CD14-positive monocyte (primary cell): ENCODE measurements at places on chromosomes 7 and 10. TPM values are rescaled to one million over a fixed set of nuclear protein-coding genes. Genes with fewer than 3 reads are reported as not detected.

DNA sequence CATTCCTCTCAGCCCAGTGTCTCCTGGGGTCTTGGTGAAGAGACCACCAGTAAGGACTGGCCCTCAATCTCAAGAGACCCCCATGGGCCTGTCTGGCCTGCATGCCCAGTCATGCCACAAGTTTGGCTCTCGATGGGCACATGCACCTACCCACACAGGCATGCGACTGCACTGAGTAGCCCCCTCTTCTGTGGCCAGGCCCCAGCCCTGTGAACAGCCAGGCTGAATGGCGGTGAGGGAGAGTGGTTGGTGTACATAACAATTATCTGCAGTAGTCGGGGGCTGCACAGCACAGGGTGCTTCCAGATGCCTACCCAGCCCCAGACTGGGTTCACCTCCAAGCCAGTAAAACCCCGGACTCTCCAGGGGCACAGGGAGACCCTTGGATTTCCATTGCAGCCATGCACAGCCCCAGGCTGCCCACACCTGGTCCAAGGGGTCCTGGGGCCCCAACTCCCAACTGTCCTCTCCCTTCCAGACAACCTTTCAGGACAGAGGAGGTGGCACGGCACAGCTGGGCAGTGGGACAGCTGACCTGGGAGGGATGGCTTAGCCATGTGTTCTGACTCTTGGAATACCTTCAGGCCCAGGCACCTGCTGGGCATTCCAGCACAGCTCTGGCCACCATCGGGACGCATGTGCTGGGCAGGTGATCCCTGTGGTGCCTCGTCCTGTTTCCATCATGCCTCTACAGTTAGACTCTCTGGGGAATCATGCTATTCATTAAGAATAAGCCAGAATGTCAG, 21.0 kb upstream of the CSGALNACT2 start:
- H3K27ac ChIP-seq: no peak overlapping the region
- no peak overlapping the region for H3K4me3 ChIP-seq
- DNase-seq: no peak

- no peak for DNase-seq
- H3K4me3 ChIP-seq: no peak overlapping the region
- H3K36me3 ChIP-seq: no peaks in the 10 kb centered on the region
- peaks cover 24% of the 10 kb centered on the region for H3K4me1 ChIP-seq
- no peaks in the 10 kb centered on the region for H3K27me3 ChIP-seq
Measured at GRCh38 chr7:47565640-47566250, 16.2 kb downstream of the TNS3 start.

DNA sequence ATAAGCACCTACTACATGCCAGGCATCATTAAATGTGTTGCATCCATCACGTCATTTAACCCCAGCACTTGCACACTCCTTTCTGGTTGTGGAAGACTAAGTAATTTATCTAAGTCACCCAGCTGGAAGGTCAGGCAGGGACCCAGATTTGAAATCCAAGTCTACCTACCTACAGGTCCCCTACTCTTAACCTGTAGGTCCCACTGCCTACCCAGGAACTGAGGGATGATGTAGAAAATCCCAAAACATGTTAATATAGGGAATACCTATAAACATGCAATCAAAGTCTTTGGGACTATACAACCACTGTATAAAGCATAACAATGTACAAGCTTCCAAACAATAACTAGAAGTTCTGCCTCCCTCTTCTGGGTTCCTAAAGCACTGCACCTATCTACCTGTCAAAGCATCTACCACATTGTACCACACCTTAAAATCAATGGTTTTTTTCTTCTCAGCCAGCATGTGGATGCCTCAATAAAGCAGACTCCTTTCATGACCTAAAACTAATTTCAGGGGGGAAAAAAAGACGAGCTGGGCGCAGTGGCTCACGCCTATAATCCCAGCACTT, 5.6 kb downstream of the IL6 start:
- peaks cover 7% of the 10 kb centered on the region for H3K27me3 ChIP-seq
- no peaks in the 10 kb centered on the region for H3K36me3 ChIP-seq
- H3K4me3 ChIP-seq: no peak overlapping the region
- no peaks in the 10 kb centered on the region for H3K4me1 ChIP-seq
- H3K27ac ChIP-seq: no peak overlapping the region
- DNase-seq: no peak

- H3K36me3 ChIP-seq: peaks cover 7% of the 10 kb centered on the region
- H3K4me3 ChIP-seq: no peak overlapping the region
- H3K27me3 ChIP-seq: no peaks in the 10 kb centered on the region
- DNase-seq: no peak
Measured at GRCh38 chr7:127961786-127962453, 69.3 kb downstream of the LRRC4 start.

DNA sequence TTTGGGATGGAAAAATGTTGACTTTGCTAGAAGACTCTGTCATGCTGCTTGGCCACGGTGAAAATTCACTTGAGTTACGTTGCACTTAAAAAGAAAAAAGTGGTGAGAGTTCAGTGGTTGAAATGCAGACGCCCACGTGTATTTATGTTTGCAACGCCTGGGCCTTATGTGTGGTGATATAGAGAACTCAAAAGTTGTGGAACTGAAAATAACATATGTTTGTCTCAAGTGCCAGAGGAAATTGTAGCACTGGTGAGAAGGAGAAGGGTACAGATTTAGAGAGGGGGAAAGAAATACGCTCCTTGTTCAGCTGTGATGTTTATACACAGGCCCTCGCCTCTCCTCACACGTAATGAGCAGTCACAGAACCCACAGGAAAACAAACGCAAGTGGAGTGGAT, 73.6 kb downstream of the EMX2 start:
- H3K27ac ChIP-seq: no peak overlapping the region
- no peaks in the 10 kb centered on the region for H3K36me3 ChIP-seq
- no peak overlapping the region for H3K4me3 ChIP-seq
- no peaks in the 10 kb centered on the region for H3K27me3 ChIP-seq
- H3K4me1 ChIP-seq: no peaks in the 10 kb centered on the region
- no peak for DNase-seq

GRCh38 chr10:108069096-108069495, 904.6 kb upstream of the SORCS1 start:
- H3K36me3 ChIP-seq: no peaks in the 10 kb centered on the region
- DNase-seq: no peak
- no peak overlapping the region for H3K4me3 ChIP-seq
- H3K4me1 ChIP-seq: no peaks in the 10 kb centered on the region

DNA sequence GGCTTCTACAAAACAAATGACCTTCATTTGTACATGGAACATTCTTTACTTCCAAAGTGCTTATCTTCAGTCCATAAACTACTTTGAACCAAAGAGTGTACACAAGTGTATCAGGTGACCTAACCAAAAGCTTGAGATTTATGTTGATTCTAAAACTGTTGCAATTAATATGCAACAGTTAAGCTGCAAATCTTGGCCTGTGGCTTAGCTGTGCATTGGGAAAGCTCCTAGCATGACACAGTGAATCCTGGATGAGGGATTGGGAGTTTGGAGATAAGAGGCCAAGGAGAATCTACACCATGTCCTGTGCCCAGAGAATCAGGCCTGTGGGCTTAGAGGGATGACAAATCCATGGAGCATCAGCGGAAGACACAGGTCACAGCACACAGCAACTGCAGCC, 105.2 kb upstream of the GSDME start:
- H3K27ac ChIP-seq: no peak overlapping the region
- DNase-seq: no peak
- H3K4me3 ChIP-seq: no peak overlapping the region

DNA sequence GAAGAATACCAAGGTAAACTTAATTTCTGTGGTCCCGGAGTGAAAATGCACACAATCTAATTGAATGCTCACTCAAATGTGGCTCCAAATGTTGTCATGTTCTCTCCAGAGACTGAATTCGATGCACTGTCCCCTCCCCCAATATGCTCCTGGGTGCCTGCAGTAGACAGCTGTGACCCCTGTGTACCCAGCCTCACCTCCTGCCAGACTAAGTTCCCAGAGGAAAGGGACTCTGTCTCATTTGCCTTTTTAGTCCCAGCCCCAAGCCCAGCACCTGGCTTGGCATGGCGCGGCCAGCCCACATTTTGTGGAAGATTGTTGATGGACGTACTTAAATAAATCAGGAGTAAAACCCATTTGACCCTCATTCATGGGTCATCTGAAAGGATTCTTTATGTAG, 21.8 kb upstream of the FIGNL1 start:
- H3K27ac ChIP-seq: no peak overlapping the region
- no peaks in the 10 kb centered on the region for H3K36me3 ChIP-seq
- peaks cover 7% of the 10 kb centered on the region for H3K4me1 ChIP-seq
- no peak for DNase-seq
- H3K27me3 ChIP-seq: peaks cover 3% of the 10 kb centered on the region
- H3K4me3 ChIP-seq: no peak overlapping the region

DNA sequence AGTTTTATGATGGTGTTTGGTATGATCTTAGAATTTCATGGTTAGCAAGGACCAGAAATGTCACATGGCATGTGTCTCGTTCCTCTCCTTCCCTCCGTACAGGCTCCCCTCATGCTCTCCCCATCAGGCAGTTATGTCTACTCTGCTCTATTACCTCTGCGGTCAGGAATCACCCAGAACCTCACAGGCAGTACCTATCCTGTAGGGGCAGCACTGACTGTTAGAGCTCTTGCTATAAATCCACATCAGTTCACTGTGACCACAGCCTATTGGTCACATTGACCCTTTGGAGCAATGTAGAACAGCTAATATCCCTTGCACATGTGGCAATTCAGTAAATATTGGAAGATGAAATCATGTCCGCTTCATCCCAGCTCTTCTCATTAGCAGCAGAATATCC, 151.8 kb downstream of the WNT2 start:
- H3K27me3 ChIP-seq: no peaks in the 10 kb centered on the region
- no peaks in the 10 kb centered on the region for H3K4me1 ChIP-seq
- H3K36me3 ChIP-seq: no peaks in the 10 kb centered on the region
- H3K4me3 ChIP-seq: no peak overlapping the region

GRCh38 chr7:28145931-28146330, 34.7 kb downstream of the JAZF1 start:
- H3K27ac ChIP-seq: no peak overlapping the region
- H3K4me1 ChIP-seq: no peaks in the 10 kb centered on the region
- H3K27me3 ChIP-seq: no peaks in the 10 kb centered on the region
- no peak for DNase-seq
- H3K36me3 ChIP-seq: no peaks in the 10 kb centered on the region

DNA sequence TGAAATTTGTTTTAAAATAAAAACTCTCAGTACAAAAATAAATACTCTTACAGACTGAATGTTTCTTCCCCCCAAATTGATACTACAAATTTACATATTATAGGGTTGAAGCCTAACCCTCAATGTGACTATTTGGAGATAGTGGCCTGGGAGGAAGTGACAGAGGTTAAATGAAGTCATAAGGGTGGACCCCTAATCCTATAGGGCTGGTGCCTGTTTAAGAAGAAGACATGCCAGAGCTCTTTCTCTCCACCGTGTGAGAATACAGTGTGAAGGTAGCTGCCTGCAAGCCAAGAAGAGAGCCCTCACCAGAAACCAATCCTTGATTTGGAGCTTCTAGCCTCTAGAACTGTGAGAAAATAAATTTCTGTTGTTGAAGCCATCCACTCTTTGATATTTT, 67.6 kb downstream of the MCU start:
- H3K27ac ChIP-seq: no peak overlapping the region
- H3K4me1 ChIP-seq: peaks cover 7% of the 10 kb centered on the region
- no peaks in the 10 kb centered on the region for H3K36me3 ChIP-seq
- H3K27me3 ChIP-seq: no peaks in the 10 kb centered on the region
- DNase-seq: no peak

- peak; percentile 46 for DNase-seq
- H3K4me1 ChIP-seq: peaks cover 52% of the 10 kb centered on the region
- H3K27ac ChIP-seq: peak overlapping the region; percentile 65
- H3K27me3 ChIP-seq: no peaks in the 10 kb centered on the region
- no peaks in the 10 kb centered on the region for H3K36me3 ChIP-seq
Measured at GRCh38 chr10:44939691-44940401, 19.8 kb upstream of the RASSF4 start.

DNA sequence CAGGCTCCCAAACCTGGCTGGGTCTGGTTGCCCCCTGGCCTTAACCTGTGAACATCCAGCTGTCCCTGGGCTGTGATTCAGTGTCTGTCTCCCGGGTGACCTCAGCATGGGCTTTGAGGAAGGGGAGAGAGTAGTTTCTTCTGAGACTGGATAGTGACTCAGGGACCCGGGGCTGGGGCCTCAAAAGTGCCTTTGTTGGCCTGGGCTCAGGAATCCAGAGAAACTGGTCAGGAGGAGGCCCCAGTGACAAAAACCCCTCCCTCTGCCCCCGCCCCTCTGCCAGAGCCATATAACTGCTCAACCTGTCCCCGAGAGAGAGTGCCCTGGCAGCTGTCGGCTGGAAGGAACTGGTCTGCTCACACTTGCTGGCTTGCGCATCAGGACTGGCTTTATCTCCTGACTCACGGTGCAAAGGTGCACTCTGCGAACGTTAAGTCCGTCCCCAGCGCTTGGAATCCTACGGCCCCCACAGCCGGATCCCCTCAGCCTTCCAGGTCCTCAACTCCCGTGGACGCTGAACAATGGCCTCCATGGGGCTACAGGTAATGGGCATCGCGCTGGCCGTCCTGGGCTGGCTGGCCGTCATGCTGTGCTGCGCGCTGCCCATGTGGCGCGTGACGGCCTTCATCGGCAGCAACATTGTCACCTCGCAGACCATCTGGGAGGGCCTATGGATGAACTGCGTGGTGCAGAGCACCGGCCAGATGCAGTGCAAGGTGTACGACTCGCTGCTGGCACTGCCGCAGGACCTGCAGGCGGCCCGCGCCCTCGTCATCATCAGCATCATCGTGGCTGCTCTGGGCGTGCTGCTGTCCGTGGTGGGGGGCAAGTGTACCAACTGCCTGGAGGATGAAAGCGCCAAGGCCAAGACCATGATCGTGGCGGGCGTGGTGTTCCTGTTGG, at the start of gene CLDN4:
TSS of gene CLDN4 (plus strand) at position 316 of the 903 bp plus-strand sequence. CDS start at position 522, 206 bp downstream.
- no peaks in the 10 kb centered on the region for H3K36me3 ChIP-seq
- no peak within 1 kb of the TSS for H3K4me3 ChIP-seq
- no peak within 1 kb of the TSS for H3K27ac ChIP-seq
- no peak for DNase-seq

DNA sequence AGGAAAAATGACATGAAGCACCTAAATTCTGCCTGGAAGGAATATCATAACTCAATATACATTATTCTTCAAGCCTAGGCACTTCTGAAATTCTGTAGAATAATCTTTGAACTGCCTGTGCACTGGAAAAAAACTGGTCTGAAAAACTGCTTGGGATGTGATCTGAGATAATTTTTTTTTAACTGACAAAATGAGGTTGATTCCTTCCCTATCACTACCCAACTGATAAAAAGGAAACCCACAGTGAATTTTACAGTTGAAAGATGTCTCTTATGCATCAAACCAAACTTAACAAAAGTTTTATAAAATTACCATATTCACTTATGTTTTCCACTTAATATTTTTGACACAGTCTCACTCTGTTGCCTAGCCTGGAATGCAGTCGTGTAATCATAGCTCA, 67.2 kb upstream of the FAM133B start:
- H3K27ac ChIP-seq: no peak overlapping the region
- no peaks in the 10 kb centered on the region for H3K4me1 ChIP-seq
- H3K27me3 ChIP-seq: no peaks in the 10 kb centered on the region
- no peak for DNase-seq

Gene RPP38
- polyA plus RNA-seq: 5.2 and 8.1 TPM in 2 replicates

Gene CAV2
- polyA plus RNA-seq: not detected in 2 replicates

Gene SPDYE5
- polyA plus RNA-seq: not detected

Gene OPALIN
- polyA plus RNA-seq: not detected

Gene JCAD
- polyA plus RNA-seq: not detected

Gene CAMK2B
- polyA plus RNA-seq: 0.13 TPM in 1 of 2 replicates, not detected in the other

Gene PGAM2
- polyA plus RNA-seq: not detected

Gene HOXA6
- polyA plus RNA-seq: not detected

Gene CALHM1
- not detected in 2 replicates for polyA plus RNA-seq

Gene PAPOLB
- not detected for polyA plus RNA-seq

Gene GPR146
- 0.48 TPM for polyA plus RNA-seq
